Neural crest cell (in vitro differentiated cells): ENCODE measurements at places on chromosomes 5 and 9. TPM values are rescaled to one million over a fixed set of nuclear protein-coding genes. Genes with fewer than 3 reads are reported as not detected.

DNA sequence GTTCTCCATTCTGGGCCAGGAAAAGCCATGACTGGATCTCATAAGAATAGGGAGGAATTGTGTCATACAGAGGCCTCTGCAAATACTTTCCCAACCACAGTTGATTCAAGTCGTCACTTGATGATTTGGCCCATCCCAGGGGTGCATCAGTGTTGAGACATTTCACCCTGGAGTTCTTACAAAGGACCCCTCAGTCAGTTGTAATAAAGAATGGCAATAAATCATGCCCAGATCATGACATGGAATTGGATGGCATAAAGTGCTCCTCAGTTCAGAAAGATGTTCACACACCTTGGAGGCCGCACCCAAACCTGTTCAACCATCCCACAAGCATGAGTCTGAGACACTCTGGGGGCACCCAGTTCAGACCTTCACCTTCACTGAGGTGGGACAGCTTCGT is 168.1 kb downstream of the NR3C1 start:
- no peak for DNase-seq

GRCh38 chr5:133509742-133510079 is 102.6 kb downstream of the FSTL4 start:
- DNase-seq: no peak

GRCh38 chr9:99336005-99336404 is 113.9 kb downstream of the SEC61B start:
- no peak for DNase-seq

The BHMT2 gene
- total RNA-seq: not detected in 2 replicates

The LCN12 gene
- 0.50 and 1.1 TPM in 2 replicates for total RNA-seq
